ENCODE measurements at places on chromosomes 3 and 15.

- DNase-seq = no peak
Measured at GRCh38 chr3:100117093-100117492, 2.8 kb upstream of the FILIP1L start.

DNA sequence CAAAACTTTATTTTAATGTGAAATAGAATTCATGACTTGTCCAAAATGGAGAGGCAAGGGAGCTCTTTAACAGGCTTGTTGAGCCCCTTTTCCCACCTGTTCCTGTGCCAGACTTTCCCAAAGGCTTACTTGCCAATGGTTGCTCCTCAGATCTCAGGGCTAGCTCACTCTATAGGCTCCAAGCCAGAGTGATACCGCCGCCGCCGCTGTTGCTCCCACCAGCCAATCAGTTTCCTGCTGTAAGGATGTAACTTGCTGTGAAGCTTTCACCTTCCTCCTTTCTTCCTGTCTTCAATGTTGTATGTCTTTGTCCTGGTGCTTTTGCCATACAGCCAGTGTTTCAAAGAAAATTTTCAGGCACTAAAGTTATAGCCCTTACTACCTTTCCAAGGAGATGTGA is 41.3 kb upstream of the RBM5 start:
- DNase-seq = no peak

- DNase-seq = no peak
Measured at GRCh38 chr3:32603064-32603463, 32.4 kb upstream of the DYNC1LI1 start.

- DNase-seq = no peak
Measured at GRCh38 chr3:127011270-127011992, 28.5 kb downstream of the PLXNA1 start.

DNA sequence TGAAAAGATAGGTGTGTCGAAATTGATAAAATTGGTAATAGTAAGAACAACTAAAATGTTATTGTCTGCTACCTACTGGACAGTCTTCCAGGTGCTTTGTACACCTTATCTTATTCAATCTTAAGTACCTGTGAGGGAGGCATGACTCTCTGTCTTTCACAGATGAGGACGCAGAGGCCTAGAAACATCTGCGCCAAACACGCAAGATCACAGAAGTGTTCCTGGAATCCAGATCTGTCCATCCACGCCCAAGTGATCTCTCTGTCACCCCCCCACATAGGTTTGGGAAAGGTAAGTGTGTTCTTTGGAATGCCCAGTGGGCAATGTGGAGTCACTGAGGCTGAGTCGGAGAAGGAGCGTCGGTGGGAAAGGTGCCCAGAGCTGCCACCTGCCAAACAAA is 34.4 kb upstream of the PTPRG start:
- DNase-seq = no peak

GRCh38 chr3:144282313-144282712 is 310.7 kb downstream of the DIPK2A start:
- no peak for DNase-seq

DNA sequence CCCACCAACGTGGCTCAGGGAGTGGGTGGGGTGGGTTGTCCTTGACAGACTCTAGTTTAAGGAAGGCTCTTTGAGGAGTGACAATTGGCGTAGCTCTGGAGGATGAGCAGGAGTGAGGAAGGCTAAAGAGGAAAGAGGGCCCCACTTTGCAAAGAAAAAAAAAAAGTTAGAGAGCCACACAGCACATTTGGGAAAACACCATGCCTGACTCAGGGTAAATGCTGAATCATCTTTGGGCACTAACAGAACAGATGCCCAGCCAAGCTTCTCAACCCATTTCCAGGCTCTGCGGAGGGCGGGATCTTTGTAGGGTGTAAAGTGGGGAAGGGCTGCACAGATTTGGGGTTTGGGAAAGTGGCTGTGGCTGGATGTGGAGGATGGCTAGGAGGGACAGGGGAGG is 179.1 kb upstream of the RGMA start:
- DNase-seq = no peak

GRCh38 chr3:66052721-66053549 is 14.2 kb upstream of the MAGI1 start:
- DNase-seq = no peak

- peak; percentile 40 for DNase-seq
Measured at GRCh38 chr15:52528564-52529340, at the start of gene MYO5A. TSS of gene MYO5A (minus strand) at chr15:52528880. CDS start at chr15:52528806, 74 bp downstream.

All from astrocyte (in vitro differentiated cells and primary cell).